Activated CD4-positive, alpha-beta T cell treated with anti-CD3 and anti-CD28 coated beads, Interleukin-2, amount 50 U/mL, for 1 hour (primary cell): ENCODE measurements at places on chromosomes 16 and 17.
A peak's percentile ranks its signal among the peaks of the same experiment; 100 is the strongest.

GRCh38 chr16:783404-784161 is 4.6 kb downstream of the RPUSD1 start:
- DNase-seq: no peak

GRCh38 chr16:75027520-75028300 is 28.9 kb downstream of the ZNRF1 start:
- DNase-seq: no peak

GRCh38 chr17:3944485-3945388 is 19.5 kb downstream of the ATP2A3 start:
- DNase-seq: peak; percentile 25

DNA sequence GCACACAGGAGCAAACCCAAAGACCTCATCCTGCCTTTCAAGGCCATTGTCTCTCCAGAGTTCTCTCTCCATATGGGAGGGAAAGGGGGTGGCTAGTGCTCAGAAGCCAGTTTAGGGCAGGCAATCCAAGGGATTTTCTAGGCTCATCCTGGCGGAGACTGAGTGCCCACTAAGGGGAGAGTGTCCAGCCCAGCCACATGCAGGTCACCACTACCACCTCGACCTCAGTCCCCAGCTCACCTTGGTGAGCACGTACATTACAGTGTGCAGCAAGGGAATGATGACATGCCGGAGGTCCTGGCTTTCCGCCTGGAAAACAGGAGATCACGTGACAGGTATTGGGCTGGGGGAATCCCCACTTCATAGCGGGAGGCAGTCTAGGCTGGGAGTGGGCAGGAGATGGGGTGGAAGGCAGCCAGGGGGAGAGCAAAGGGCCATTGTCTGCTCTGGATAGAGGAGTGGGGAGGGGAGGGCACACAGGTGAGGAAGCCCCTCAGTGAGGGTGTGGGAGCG is 29.9 kb downstream of the PIK3R6 start:
- DNase-seq: no peak

DNA sequence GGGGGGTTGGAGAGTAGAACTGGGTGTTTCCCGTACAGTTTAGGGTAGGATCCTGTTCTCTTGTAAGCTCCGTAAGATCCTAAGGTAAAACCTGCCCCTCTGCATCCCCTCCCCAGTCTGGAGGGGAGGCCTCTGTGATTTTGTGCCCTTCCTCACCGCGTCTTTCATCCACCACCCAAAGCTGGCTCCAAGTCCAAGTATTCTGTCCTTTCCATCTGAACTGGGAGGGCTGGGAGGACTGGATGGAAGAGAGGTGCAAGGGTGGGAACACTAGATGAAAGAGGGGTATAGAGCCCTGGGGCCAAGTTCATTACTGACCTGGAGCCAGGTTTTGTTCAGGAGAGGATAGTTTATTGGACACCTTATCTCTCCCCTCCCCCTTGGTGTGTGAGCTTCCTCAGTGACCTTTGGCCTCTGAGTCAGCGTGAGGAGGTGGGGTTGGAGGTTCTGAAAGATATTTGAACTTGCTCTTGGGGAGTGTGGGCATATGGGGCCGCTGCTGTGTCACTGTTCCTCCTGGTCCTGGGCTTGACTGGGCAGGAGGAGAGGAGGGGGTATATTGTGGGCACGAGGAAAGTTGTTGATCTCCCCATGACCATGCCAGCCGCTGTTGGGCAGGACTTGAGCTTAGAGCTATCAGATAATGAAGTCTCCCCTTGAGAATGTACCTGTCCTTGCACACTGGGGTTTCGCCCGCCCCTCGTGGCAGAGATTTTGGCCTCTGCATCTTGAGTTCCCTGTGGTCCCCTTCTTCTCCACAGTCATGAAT is 1.6 kb downstream of the LASP1 start:
- peak; percentile 67 for DNase-seq

- peak; percentile 71 for DNase-seq
Observed at GRCh38 chr17:75872434-75873351, 5.7 kb downstream of the TRIM47 start.

DNA sequence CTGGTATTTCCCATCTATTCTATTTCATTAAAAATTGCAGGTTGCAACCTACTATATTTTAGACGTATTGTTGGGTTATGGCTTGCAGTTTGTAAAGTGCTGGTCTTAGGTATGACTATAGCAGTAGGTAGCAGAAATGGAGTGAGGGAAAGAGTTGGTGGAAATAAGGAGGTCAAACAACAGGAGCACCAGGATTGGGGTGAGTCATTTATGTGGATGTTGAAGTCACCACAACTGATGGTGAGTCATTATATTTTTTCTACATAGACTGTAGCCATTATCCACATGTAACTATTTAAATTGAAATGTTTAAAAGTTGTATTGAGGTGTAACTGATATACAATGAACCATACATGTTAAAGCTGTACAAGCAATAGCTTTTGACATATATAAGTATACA is 25.0 kb upstream of the HS3ST3A1 start:
- no peak for DNase-seq

GRCh38 chr16:51508490-51509212 is 357.6 kb upstream of the SALL1 start:
- DNase-seq: no peak
